Placental pericyte (primary cell): ENCODE measurements at places on chromosomes 3 and 15. TPM values are rescaled to one million over a fixed set of nuclear protein-coding genes. Genes with fewer than 3 reads are reported as not detected.

Gene CAMK2N2
- 0.14 and 0.22 TPM in 2 replicates for total RNA-seq

Gene LOXL1
- 42.2 and 100 TPM in 2 replicates for total RNA-seq

Gene FMN1
- total RNA-seq, result 0.22 and 3.0 TPM in 2 replicates

Gene GOLGA8B
- 24.5 and 39.2 TPM in 2 replicates for total RNA-seq

Gene RTP4
- 1.1 and 1.4 TPM in 2 replicates for total RNA-seq

Gene SH2D7
- not detected in 2 replicates for total RNA-seq

Gene MAGEL2
- under 0.01 TPM in 2 replicates for total RNA-seq

Gene MYRIP
- not detected in 2 replicates for total RNA-seq

Gene AQP9
- under 0.01 and 0.14 TPM in 2 replicates for total RNA-seq

Gene CYP11A1
- not detected in 2 replicates for total RNA-seq

Gene P2RY14
- 0.14 TPM in 1 of 2 replicates, not detected in the other for total RNA-seq
